ENCODE measurements at places on chromosomes 7 and 10.

DNA sequence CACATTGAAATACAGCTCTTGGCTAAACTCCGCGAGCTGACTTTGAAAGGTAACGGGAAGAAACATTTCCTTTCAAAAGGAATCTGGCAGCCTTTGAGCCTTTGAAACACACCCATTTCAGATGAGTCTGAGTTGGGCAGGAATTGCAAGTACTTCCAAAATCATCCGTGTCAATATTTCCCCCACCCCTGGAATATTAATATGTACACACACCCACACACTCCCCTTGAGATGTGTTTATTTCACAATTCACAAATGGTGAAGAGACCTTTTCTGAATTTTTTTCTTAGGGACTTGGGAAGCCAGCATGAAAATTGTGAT is 438.7 kb upstream of the NRP1 start:
- DNase-seq, result no peak

DNA sequence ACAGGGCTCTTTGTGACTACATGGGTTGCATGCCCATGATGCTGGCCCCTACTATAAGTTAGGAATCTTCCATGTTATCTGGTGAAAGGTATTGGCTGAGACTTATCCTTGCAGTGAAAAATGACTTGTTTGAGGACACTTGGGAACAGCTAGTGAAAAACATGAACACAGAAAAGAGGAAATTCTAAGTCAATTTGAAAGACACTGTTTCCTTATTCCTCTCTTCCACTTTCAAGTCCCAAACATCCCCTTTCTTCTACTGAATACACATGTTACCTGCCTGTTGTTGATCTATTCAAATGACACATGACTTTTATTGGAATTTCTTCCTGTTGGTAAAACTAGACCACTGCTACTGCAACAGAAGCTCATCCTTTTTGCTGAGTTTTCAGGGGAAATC is 29.5 kb upstream of the PRKCQ start:
- DNase-seq, result no peak

GRCh38 chr10:29767968-29768367 is 133.2 kb upstream of the SVIL start:
- no peak for DNase-seq

- no peak for DNase-seq
Measured at GRCh38 chr10:12445701-12446334, 96.5 kb downstream of the CAMK1D start.

GRCh38 chr7:87899255-87899654 is 23.0 kb downstream of the DBF4 start:
- no peak for DNase-seq

DNA sequence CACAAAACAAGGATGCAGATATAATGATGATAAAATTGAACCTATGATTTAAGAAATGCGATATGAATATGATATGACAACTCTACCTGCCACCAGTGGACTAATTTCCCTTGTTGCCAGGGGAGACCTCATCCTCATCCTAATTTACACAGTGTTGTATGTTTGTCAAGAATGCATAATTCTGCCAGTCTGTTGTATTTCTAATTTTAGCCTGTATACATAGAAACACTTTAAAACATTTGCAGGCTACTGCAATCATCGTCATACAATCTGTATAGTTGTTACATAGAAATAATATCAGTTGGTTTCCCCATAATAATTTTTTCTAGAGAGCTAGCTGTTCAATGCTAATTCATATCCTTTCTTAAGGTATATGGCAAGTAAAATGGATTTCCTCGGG is 274.2 kb downstream of the DPP6 start:
- no peak for DNase-seq

- DNase-seq, result no peak
Measured at GRCh38 chr7:139192014-139192706, 38.9 kb upstream of the UBN2 start.

GRCh38 chr7:73622527-73622908 is 1.8 kb downstream of the MLXIPL start:
- DNase-seq, result no peak

- no peak for DNase-seq
Measured at GRCh38 chr10:42755556-42756093, 27.0 kb upstream of the BMS1 start.

- DNase-seq, result no peak
Measured at GRCh38 chr7:121322460-121322859, 6.3 kb upstream of the WNT16 start.

DNA sequence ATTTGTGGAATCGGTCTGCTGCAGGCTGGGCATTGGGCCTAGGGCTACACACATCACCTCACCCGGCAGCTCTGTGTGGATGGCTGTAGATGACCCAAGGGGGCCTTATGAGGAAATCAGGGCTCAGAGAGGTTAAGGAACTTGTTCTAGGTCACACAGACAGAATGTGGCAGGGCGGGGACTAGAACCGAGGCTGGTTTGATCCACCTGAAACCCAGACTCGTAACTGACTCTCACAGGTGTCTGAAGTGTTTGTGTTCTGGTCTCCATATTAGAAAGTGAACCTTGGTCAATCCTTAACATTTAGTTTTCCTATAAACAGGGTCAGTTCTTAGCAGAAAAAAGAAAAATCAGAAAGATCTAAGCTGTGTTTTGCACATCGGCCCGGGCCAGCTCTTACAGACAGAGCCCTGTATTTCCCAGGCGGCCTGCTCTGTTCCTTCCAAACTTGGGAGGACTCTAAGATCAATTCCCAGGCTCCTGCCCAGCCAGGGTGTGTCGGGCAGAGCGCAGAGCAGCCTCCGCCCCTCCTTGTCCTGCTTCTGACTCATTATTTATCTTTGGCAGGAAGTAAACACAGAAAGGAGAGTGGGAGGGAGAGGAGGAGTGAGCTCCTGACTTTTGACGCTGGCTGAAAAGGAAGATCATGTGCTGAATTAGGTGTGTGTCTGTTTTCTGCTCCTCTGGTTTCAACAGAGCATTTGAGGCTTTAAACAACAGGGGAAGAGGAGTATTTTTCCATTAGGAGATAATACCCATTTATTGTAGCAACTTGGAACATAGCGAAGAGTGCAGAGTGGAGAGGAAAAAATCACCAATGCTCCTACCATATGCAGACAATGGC is 74.1 kb downstream of the TACC2 start:
- DNase-seq, result no peak

DNA sequence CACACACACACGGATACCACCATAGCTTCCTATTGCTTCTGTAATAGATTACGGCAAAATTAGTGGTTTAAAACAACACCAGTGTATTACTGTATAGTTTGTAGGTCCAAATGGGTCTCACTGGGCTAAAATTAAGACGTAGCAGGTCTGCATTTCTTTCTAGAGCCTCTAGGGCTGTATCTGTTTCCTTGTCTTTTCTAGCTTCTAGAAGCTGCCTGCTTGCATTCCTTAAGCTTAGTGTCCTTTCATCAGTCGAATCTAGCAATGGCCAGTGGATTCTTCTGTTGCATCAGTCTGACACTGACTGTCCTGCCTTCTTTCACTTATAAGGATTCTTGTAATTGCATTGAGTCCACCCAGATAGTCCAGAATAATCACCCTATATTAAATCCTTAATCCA is 882.3 kb downstream of the PCDH15 start:
- DNase-seq, result no peak

- no peak for DNase-seq
Measured at GRCh38 chr7:49771427-49772176, 1.8 kb upstream of the VWC2 start.

DNA sequence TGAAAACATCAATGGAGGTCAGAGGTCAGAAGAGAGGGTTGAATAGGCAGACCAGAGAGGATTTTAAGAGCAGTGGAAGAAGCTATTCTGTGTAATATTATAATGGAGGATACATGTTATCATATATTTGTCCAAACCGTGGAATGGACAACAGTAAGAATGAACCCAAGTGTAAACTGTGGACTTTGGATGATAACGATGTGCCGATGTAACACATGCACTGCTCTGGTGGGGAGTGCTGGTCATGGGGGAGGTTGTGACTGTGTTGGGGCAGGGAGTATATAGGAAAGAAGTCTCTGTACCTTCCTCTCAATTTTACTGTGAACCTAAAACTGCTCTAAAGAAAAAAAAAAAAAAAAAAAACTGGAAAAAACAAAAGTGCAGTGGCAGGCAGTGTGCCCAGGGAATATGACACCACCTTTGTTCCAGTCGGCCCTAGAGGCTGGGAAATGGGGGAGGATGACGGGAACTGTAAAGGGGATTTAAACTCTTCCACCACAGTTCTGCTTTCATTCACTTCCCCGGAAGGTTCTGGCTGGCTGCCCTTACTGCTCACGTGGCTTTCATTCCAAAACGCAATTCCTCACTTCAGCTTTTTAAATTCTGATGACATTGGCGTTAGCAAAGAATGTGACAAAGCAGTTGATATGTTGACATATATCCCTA is 113.7 kb upstream of the ANKRD1 start:
- DNase-seq, result no peak

- DNase-seq, result no peak
Measured at GRCh38 chr7:36216063-36216684, 63.1 kb downstream of the EEPD1 start.

DNA sequence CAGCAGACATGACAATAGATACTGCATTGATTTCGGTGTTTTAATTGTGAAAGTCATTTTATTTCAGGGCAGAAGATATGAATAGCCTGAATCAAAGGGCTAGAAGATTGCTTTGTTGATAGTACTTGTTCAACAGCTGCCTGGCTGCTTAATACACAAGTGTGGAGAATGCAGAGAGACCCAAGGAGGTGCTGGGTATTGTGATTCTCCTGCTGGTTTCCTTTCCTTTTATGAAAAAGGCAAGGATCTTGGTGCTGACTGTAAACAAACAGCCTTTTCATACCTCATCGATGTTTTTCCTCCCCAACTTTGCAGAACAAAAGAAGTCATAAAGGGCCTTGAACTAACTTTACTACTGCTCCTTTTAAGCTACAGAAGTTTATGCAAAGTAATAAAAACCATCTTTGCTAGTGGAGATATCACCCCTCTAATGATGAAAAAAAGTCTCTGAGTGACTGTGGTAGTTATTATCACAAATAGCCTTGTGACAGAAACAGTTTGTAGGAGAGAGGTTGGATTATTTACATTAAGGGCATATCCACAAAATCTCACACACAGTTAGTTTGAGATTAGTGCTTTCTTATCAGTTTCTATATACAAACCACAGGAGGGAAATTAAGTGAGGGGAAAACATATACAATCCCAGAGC is 800.0 kb downstream of the LRMDA start:
- no peak for DNase-seq

- no peak for DNase-seq
Measured at GRCh38 chr10:34845070-34845469, 30.0 kb upstream of the PARD3 start.

DNA sequence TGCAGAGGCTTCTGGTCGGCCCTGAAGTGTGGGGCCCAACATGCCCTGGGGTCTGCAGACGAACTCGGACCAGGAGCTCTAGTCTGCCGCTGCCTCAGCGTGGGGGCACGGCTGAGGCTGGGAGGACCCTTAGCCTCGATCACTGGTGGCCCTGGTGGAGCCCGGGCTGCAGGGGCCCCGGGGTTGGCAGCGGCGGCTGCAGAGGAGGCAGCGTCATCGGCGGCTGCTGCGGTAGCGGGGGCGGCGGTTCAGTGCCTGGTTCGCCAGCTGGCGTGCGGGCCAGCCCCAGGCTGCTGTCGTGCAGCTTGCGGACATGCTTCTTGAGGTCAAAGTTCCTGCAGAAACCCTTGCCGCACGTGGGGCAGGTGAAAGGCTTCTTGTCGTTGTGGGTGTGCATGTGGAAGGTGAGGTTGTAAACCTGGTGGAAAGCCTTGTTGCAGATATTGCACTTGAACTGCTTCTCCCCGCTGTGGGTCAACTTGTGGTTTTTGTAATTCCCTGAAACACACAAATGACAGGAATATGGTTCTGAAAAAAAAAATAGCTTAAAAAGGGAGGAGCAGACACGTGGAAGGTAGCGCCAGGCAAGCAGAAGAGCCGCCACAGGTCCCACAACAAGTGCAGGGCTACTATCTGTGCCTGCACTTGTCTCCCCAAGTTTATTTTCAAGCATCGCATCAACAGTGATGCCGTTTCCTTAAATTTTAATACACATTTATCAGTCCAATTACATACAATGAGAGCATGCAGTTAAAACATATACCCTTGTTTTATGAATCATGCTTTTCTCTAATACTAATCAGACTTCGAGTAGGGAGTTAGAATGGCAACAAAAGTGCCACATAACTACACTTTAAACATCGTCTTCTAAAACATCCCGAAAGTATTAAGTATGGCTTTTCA is 2.4 kb downstream of the FEZF1 start:
- no peak for DNase-seq

GRCh38 chr10:119025336-119025735 is 4.2 kb upstream of the NANOS1 start:
- no peak for DNase-seq

GRCh38 chr7:6031567-6031966 is 391 bp downstream of the ANKRD61 start:
- no peak for DNase-seq

DNA sequence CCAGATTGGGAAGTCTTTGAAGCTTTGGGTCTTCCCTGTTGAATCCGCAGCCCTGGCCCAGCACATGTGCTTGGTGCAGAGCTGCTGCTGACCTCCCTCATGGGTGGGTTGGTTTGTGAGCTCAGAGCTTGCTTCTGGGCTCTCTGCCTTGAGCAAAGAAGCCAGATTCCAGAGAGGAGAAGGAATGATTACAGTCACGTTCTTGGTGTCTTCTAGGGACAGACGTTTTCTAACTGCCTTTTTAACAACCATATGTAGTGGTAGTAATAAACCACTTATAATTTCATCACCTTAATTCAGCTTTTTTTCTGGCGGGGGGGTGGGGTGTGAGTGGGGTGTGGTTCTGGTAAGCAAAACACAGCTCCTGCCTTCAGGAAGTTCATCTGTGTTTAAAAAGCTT is 39.5 kb downstream of the LRMDA start:
- DNase-seq, result no peak

GRCh38 chr10:48406204-48406603 is 99.7 kb downstream of the MAPK8 start:
- no peak for DNase-seq

DNA sequence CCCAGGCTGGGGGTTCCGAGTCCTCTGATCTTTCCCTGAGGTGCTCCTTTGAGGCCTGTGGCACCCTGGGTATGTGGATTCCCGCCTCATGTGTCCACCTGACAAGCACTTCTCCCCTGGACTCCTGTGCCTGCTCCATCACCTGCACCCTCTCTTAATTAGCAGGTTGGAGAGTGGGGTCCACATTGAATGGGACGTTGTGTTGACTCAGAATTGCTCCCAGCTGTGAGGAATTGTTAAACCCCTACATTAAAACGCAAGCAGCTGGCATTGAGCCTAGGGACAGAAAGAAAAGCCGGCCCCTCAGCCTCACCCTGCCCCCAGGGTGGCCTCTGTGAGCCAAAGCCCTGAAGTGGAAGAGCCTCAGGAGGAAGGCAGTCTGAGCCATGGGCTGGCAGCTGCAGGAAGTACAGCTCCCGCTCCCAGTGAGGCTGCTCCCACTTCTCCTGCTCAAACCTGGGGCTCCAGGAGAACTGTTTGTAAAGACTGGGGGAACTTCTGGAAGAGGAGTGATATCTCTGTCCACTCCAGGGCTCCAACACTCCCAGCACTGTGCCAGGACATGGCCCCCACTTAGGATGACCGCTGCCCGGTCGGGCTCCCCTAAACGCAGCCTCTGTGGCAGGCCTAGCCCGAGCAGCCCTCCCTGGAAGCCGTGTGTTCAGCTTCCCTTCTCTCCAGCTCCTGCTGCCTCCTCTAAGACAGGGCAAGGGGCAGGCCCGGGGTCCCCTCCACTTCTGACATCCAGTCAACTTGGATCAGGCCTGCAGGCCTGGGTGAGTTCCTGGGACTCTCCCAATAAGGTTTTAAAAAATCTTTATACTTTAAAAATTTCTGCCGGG is 1.8 kb upstream of the OPN4 start:
- DNase-seq, result no peak

- no peak for DNase-seq
Measured at GRCh38 chr10:472241-472910, 217.1 kb downstream of the DIP2C start.
